ENCODE measurements at places on chromosomes 12 and 14.

- DNase-seq: no peak
Observed at GRCh38 chr12:130960058-130960457, 6.4 kb downstream of the ADGRD1 start.

DNA sequence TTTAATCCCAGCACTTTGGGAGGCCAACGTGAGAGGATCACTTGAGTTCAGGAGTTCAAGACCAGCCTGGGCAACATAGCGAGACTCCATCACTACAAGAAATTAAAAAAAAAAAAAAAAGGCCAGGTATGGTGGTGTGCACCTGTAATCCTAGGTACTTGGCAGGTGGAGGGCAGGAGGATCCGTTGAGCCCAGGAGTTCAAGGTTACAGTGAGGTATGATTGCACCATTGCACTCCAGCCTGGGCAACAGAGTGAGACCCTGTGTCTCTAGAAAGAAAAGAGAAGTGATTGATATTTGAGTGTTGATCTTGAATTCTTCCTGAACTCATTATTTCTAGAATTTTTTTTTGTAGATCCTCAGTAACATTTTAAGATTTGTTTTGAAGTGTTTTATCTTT, 59.4 kb downstream of the ADIPOR2 start:
- no peak for DNase-seq

DNA sequence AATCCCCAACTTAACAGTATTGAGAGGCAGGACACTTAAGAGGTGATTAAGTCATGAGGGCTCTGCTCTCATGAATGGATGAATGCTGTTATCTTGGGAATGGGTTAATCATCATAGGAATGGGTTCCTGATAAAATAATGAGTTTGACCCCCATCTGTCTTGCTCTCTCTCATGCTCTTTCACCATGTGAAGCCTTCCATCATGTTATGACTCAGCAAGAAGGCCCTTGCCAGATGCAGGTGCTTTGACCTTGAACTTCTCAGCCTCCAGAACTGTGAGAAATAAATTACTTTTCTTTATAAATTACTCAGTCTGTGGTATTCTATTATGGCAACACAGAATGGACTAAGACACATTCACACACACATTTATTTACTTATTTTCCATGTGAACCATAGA, 89.0 kb upstream of the PPM1H start:
- DNase-seq: no peak

DNA sequence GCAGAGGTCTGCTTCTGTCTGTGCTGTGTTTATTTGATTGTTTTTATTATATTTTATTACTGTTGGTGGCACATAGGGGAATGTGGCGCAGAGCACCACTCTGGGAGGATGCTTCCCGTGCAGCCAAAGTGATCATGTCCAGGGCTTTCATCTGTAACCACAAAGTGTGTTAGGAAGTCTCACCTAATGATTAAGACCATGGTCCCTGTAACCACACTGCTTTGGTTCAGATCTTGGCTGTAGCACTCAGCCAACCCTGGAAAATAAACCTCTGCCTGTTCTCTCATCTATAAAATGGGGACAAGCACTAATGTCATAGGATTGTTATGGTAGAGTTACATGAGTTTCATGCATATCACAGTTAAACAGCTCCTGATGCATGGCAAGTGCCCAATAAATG, 1.9 kb downstream of the RESF1 start:
- no peak for DNase-seq

DNA sequence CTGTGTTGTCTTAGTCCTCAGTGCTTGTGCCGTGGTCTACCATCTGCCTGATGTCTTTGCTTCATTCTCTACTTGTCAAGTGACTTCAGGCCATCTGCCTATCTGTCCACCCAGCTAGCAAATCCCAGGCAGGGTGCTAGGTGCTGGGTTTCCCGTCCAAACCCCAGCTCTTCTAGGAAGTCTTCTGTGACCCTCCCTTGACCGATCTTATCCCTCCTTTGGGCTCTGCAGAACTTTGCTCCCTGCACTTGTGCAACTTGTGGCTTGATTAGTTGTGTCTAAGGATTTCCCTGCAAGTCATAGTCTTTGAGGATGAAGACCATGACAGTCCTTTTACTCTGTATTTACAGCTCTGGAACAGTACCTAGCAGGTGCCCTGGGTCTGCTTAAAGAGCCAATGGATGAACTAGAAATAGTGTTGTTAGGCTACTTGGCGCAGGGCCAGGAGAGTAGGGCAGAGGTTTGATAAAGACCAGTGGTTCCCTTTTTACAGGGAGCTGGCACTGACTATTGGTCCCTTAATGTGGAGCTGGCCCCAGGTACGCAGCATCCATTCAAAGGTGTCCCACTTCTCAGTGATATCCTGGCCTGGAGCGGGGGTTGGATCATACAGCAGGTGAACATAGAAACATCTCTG, 60.1 kb downstream of the ADCK1 start:
- DNase-seq: no peak

GRCh38 chr12:32558903-32559302, 120.2 kb upstream of the DNM1L start:
- no peak for DNase-seq

DNA sequence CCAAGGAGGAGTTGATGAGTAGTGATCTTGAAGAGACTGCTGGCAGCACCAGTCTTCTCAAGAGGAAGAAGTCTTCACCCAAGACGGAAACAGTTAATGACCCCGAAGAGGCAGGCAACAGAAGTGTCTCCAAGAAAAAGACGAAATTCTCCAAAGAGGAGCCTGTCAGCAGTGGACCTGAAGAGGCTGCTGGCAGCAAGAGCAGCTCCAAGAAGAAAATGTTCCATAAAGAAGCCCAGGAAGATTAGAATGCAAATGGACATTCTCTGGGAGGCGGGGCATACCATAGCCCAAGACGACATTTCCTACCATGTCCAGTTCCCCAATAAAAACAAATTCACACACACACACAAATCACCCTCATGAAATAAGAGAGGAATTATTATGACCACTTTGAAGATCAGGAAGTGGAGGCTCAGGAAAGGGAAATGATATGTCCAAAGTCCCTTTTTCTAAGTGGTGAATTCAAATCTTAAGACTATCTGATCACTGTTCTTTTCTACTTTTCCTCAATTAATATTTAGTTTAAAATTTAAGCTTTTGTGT, 131.8 kb downstream of the PAWR start:
- no peak for DNase-seq

GRCh38 chr14:61963926-61964325, 201.7 kb downstream of the SNAPC1 start:
- no peak for DNase-seq

DNA sequence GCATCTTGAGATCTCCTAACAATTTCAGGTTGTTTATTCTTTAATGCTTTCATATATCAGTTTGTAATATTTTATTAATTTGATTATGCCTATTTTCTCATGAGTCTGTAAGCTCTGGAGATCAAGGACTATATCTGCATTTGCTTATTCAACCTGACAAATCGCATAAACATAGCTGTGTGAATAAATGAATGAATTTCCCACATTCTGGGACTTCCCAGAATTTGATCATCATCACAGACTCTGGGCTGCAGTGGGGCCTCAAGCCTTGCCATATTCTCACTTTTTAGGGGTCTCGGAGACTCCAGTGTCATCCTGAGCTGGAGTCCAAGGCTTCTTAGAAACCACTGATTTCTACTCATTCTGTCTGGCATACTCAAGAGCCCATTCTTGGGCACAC, 180.5 kb downstream of the DAD1 start:
- DNase-seq: no peak

GRCh38 chr14:69701291-69701690, 65.7 kb upstream of the SRSF5 start:
- DNase-seq: no peak

GRCh38 chr12:41942354-41942753, 202.3 kb downstream of the GXYLT1 start:
- no peak for DNase-seq

- DNase-seq: no peak
Observed at GRCh38 chr12:122852336-122853275, 17.3 kb downstream of the HIP1R start.

- no peak for DNase-seq
Observed at GRCh38 chr12:34607520-34608195, 585.4 kb downstream of the ALG10 start.

DNA sequence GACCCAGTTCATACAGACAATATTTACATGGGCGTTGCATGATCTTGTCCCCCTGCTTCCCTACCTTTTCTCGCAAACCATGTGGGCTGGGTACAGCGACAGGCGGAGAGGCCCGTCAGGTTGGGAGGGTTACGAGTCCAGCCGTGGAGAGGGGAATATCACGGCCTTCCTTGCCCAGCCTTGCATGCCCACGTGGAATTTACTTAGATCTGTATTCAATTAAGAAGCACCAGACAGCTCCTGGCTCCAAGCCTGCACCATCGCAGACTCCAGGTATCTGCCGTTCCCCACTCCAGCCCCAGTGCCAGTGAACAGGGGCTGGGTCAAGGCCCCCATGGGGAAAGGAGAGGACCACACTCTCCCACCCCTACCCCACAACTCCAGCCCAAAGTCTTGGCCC, 29.8 kb downstream of the BCL11B start:
- DNase-seq: no peak

- DNase-seq: no peak
Observed at GRCh38 chr12:22287776-22288621, 46.5 kb downstream of the ST8SIA1 start.

Measured in stimulated activated CD8-positive, alpha-beta memory T cell treated with anti-CD3 and anti-CD28 coated beads, Interleukin-7, amount 100 ng/mL, for 1 hour (primary cell).